ENCODE measurements at places on chromosomes 2 and 18. TPM values are rescaled to one million over a fixed set of nuclear protein-coding genes. Genes with fewer than 3 reads are reported as not detected.
A peak's percentile ranks its signal among the peaks of the same experiment; 100 is the strongest.

The ALK gene
- 0.05 TPM for total RNA-seq

The SH2D6 gene
- 0.33 TPM for total RNA-seq

- peaks cover 8% of the 10 kb centered on the region for H3K27me3 ChIP-seq
- H3K4me3 ChIP-seq, result peak overlapping the region; percentile 96
Observed at GRCh38 chr2:200306931-200307723, 634 bp downstream of the SPATS2L start.

DNA sequence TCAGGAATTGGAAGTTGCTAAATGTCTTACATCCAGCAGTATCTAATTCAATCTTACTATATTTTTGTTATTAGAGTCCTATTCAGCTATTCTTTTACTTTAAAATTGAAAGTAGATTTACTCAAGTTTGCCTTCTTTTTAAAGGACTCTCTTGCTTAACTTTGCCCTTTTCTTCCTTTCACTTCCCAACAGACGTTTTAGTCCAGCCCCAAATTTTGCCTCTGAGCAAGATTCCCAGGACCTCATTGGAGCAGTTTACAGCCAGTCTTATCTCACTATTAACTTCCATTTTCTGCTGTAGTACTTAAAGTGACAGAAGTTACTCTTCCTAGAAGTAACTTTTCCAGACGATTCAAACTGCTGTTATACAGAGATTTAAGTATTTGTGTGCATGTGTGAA lies 1.7 kb upstream of the PRKD3 start:
- no peak overlapping the region for H3K27ac ChIP-seq
- peaks cover 23% of the 10 kb centered on the region for H3K4me1 ChIP-seq
- peaks cover 5% of the 10 kb centered on the region for H3K27me3 ChIP-seq
- no peaks in the 10 kb centered on the region for H3K36me3 ChIP-seq
- H3K4me3 ChIP-seq, result peak overlapping the region; percentile 1
- DNase-seq, result no peak

- no peak for DNase-seq
- H3K36me3 ChIP-seq, result peaks cover 17% of the 10 kb centered on the region
- H3K4me1 ChIP-seq, result peaks cover 9% of the 10 kb centered on the region
- no peak overlapping the region for H3K27ac ChIP-seq
Observed at GRCh38 chr18:63107171-63107845, 212.3 kb downstream of the BCL2 start.

GRCh38 chr2:150872756-150873395 lies 385.4 kb upstream of the RND3 start:
- peaks cover 10% of the 10 kb centered on the region for H3K4me1 ChIP-seq
- H3K4me3 ChIP-seq, result no peak overlapping the region
- H3K27ac ChIP-seq, result no peak overlapping the region
- H3K36me3 ChIP-seq, result no peaks in the 10 kb centered on the region
- H3K27me3 ChIP-seq, result peaks cover 2% of the 10 kb centered on the region

- H3K27ac ChIP-seq, result no peak overlapping the region
- no peak overlapping the region for H3K4me3 ChIP-seq
- no peaks in the 10 kb centered on the region for H3K36me3 ChIP-seq
- DNase-seq, result no peak
- H3K4me1 ChIP-seq, result no peaks in the 10 kb centered on the region
- peaks cover 8% of the 10 kb centered on the region for H3K27me3 ChIP-seq
Observed at GRCh38 chr2:219362524-219363164, 25.1 kb downstream of the DNPEP start.

- no peaks in the 10 kb centered on the region for H3K27me3 ChIP-seq
- H3K4me1 ChIP-seq, result no peaks in the 10 kb centered on the region
- peaks cover 5% of the 10 kb centered on the region for H3K36me3 ChIP-seq
- H3K27ac ChIP-seq, result no peak overlapping the region
Observed at GRCh38 chr18:11713756-11714155, 24.7 kb downstream of the GNAL start.

- peaks cover 36% of the 10 kb centered on the region for H3K36me3 ChIP-seq
- no peak for DNase-seq
- H3K27me3 ChIP-seq, result no peaks in the 10 kb centered on the region
Observed at GRCh38 chr2:33219850-33220275, 256.6 kb upstream of the RASGRP3 start.

- no peak overlapping the region for H3K4me3 ChIP-seq
- no peak overlapping the region for H3K27ac ChIP-seq
- no peak for DNase-seq
- peaks cover 9% of the 10 kb centered on the region for H3K36me3 ChIP-seq
Observed at GRCh38 chr2:127011231-127011661, 95.7 kb downstream of the BIN1 start.

- H3K4me1 ChIP-seq, result peaks cover 15% of the 10 kb centered on the region
- no peak overlapping the region for H3K27ac ChIP-seq
- peaks cover 17% of the 10 kb centered on the region for H3K27me3 ChIP-seq
- no peak for DNase-seq
- H3K4me3 ChIP-seq, result no peak overlapping the region
- peaks cover 35% of the 10 kb centered on the region for H3K36me3 ChIP-seq
Observed at GRCh38 chr2:101847661-101848339, 144.0 kb upstream of the IL1R2 start.

DNA sequence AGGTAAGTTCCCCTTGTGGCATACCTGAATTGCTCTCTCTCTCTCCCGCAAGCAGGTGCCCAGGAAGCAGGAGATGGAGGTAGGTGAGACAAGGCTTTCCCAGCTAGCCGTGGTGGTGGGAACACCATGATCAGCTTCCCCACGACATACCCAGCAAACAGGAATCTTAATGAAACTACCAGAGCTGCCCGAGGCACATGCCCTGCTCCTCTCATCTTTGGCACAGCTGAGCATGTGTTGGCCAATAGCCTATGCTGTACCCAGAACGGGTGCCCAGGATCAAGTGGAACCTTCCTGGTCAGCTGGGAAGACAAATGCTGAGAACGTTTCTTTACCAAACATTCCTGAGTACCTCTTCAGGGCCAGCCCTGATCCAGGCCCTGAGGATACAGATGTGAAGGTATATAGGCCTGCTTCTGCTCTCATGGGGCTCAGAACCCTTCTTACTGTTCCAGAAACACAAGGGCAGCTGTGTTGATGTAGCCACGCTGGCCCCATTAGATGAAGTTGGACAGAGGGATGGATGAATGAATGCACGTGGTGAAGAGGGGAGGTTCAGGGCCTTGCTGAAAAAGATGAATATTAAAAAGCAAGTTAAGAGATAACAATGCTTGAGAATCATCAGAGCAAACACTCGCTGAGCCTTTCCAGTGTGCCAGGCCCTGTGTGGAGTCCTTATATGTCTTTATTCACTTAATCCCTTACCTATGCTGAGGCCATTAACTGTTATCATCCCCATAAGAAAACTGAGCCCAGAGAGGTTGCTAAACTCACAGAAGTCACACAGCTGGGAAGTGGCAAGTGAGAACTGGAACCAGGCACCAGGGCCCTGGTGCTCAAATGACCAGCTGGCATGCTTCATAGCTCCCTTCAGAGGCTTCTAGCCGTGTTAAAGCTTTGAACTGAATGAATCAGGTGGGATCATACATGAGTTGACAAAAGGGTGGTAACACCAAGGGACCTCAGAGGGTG lies 68.8 kb upstream of the TMEM247 start:
- H3K27ac ChIP-seq, result no peak overlapping the region
- peaks cover 4% of the 10 kb centered on the region for H3K27me3 ChIP-seq
- DNase-seq, result no peak
- H3K4me3 ChIP-seq, result no peak overlapping the region

- no peak overlapping the region for H3K27ac ChIP-seq
- H3K36me3 ChIP-seq, result no peaks in the 10 kb centered on the region
- no peaks in the 10 kb centered on the region for H3K4me1 ChIP-seq
Observed at GRCh38 chr2:145012214-145012670, 492.3 kb upstream of the ZEB2 start.

DNA sequence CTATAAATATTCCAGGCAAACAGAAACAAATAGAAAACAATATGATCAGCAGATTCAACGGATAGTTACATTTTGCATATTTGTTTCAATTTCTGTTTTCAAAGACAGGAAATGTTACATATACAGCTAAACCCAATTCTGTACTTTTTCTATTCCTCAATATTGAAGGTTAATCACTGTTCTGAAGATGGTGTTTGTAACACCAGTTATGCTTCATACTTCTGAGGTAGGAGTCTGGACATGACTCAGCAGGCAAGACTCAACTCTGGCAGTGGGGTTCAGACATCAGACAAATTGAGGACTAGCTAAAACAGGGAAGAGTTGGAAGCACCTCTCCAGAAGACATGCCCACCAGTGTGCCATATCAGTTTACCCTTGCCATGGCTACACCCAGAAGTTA lies 16.6 kb downstream of the SERPINB13 start:
- H3K4me3 ChIP-seq, result no peak overlapping the region
- no peak for DNase-seq
- H3K27me3 ChIP-seq, result peaks cover 4% of the 10 kb centered on the region
- no peaks in the 10 kb centered on the region for H3K36me3 ChIP-seq
- no peaks in the 10 kb centered on the region for H3K4me1 ChIP-seq
- H3K27ac ChIP-seq, result no peak overlapping the region

DNA sequence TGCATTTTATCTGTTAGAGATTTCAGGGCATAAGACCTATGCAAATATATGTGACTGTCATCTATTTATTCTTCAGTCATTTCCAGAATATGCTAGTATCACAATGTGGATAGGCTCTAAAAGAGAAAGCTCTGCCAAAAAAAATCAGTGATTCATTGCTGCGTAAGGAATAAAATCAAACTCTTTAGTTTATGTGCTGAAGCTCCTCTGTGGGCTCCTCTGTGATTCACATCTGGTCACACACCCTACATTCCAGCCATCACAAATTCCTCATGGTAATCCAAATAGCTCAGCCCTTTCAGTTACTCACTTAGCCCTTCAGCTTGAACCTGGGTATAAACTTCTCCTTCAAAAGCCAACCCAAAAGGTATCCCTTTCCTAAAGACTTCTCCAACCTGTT lies 21.4 kb downstream of the DLGAP1 start:
- DNase-seq, result no peak
- no peaks in the 10 kb centered on the region for H3K4me1 ChIP-seq
- no peaks in the 10 kb centered on the region for H3K36me3 ChIP-seq
- H3K27ac ChIP-seq, result no peak overlapping the region

DNA sequence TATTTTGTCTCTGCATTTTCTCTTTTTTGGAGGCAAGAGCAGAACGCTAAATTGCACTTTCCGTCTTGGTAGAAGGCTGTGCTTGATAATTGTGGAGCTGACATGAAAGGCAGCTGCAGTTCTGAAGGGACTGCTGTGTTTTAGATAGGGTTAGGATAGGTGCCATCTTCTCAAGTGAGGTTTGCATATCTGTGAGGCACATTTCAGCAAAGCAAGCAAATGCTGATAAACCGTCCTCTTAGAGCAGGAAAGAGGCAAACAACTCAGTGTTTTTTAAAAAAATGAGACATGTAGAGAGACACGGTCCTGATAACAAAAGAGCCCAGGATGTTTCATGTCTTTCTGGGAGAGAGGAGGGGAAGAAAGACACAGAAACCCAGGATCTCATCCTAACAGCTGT lies 217.7 kb downstream of the SOCS6 start:
- no peaks in the 10 kb centered on the region for H3K4me1 ChIP-seq
- no peak overlapping the region for H3K27ac ChIP-seq
- no peak for DNase-seq
- H3K4me3 ChIP-seq, result no peak overlapping the region

GRCh38 chr2:103161456-103162289 lies 399.8 kb downstream of the TMEM182 start:
- H3K36me3 ChIP-seq, result no peaks in the 10 kb centered on the region
- peaks cover 8% of the 10 kb centered on the region for H3K4me1 ChIP-seq
- no peaks in the 10 kb centered on the region for H3K27me3 ChIP-seq

DNA sequence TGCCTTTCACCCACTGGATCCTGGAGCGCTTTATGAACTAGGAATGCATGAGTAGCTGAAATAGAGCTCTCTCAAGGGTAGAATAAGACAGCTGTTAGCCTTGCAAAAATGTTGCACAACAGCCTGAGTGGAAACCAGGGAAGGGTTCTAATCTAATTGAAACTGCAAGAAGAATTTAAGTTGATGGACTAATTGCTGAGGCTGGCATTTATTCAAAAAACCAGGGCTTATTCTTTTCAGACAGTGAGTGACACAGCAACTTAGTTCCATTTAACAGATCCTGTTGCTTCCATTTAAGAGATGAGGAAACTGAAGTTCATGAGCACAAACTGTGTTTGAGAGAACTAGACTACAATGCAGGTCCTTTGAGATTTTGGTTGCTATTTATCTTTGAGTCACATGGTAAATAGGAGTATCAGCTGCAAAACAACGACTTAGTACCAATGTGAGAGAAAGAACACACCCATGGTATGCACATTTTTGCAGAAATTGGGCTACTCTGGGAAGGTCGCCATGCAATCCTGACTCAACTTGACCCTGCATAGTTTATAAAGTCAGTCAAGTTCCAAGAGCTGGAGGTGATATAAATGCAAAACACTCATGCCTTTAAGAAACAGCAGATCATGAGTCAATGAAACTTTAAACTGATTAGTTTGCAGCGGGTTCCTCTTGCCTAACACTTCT lies 76.4 kb upstream of the PARD3B start:
- no peak for DNase-seq
- H3K27me3 ChIP-seq, result no peaks in the 10 kb centered on the region
- H3K4me1 ChIP-seq, result no peaks in the 10 kb centered on the region
- H3K36me3 ChIP-seq, result no peaks in the 10 kb centered on the region
- no peak overlapping the region for H3K4me3 ChIP-seq

DNA sequence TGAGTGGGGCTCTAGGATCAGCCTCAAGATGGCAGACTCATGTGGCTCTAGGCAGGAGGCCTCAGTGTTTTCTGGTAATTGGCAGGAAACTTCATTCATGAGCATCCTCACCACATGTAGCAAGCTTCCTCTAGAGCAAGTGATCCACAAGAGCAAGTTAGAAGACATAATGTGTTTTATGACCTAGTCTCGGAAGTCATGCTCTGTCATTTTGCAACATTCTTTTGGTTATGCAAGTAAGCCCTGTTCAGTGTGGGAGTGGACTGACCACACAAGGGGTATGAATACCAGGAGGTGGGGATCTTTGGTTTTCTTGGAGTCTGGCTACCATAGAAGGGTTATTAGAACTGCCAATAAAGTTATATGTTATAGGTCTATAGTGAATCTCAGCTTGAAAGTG lies 66.8 kb upstream of the STK39 start:
- H3K27ac ChIP-seq, result no peak overlapping the region
- H3K4me3 ChIP-seq, result no peak overlapping the region
- peaks cover 2% of the 10 kb centered on the region for H3K27me3 ChIP-seq
- DNase-seq, result no peak
- H3K36me3 ChIP-seq, result no peaks in the 10 kb centered on the region

GRCh38 chr2:115190459-115190858 lies 748.0 kb downstream of the DPP10 start:
- H3K4me1 ChIP-seq, result no peaks in the 10 kb centered on the region
- no peak overlapping the region for H3K27ac ChIP-seq
- no peaks in the 10 kb centered on the region for H3K36me3 ChIP-seq
- H3K4me3 ChIP-seq, result no peak overlapping the region

DNA sequence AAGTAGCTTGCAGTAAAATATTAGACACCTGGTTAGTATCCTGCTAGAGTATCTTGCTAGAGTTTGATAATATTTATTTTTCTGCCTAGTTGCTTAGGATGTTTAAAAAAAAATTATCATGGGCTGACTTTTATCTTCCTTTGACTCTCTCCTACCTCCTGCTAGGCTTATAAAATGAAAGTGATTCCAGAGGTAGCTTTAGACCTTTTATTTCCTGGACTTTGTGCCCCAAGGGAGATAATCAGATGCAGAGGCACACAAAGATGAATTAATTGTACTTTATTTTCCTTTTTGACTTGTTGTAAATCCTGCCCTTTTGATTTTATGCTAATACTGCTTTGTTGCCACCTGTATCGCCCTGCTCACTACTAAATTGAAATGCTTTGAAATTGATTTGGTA lies 130.7 kb downstream of the WDSUB1 start:
- no peak for DNase-seq
- H3K27ac ChIP-seq, result no peak overlapping the region
- H3K4me1 ChIP-seq, result peaks cover 53% of the 10 kb centered on the region
- H3K4me3 ChIP-seq, result no peak overlapping the region
